ENCODE measurements at places on chromosomes 5 and 9.

DNA sequence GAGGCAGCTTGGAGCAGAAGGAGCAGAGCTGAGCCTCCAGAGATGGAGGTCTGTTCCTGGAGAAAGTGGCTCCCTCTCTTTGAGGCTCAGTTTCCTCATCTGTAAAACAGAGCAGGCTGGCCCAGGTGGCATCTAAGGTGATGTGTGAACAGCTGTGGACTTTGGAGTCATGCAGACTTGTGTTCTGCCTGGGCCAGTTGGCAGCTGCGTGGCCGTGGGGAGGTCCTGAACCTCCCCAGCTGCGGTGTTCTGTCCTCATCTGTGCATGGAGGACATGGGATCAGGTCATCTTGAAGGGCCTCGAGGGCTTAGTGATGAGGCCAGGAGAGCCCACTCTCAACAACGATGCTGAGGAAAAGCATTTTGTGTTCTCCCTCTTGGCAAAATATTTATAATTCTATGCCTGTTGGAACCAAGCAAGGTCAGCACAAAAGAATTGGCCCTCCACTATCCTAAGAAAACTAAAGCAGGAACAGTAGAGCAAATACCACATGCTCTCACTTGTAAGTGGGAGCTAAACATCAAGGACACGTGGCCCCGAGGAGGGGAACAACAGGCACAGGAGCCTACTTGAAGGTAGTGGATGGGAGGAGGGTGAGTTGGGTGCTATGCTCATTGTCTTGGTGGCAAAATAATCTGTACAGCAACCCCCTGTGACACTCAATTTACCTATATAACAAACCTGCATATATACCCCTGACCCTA is 63.2 kb upstream of the COL15A1 start:
- DNase-seq: no peak

GRCh38 chr5:75961818-75962217 is 121.4 kb upstream of the SV2C start:
- DNase-seq: no peak

DNA sequence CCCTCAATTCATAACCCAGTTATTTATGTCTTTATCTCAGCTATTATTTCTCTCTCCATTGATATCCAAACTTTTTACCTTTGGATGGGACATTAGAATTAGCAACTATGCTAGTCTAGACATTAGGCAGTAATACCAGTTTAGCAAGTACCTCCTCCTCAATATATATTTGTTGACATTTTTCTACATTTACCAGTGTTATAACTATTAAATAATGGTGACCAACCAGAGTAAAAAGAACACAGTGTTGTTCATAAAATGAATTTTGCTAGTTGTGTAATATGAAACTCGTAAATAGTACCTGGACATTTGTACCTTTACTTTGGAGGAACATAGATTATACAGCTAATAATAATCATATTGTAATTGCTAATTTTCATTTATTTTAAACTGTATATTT is 554.6 kb upstream of the CDH6 start:
- no peak for DNase-seq

- DNase-seq: no peak
Observed at GRCh38 chr5:957748-958485, 50.7 kb upstream of the NKD2 start.

GRCh38 chr5:33719769-33720168 is 172.0 kb downstream of the ADAMTS12 start:
- DNase-seq: no peak

DNA sequence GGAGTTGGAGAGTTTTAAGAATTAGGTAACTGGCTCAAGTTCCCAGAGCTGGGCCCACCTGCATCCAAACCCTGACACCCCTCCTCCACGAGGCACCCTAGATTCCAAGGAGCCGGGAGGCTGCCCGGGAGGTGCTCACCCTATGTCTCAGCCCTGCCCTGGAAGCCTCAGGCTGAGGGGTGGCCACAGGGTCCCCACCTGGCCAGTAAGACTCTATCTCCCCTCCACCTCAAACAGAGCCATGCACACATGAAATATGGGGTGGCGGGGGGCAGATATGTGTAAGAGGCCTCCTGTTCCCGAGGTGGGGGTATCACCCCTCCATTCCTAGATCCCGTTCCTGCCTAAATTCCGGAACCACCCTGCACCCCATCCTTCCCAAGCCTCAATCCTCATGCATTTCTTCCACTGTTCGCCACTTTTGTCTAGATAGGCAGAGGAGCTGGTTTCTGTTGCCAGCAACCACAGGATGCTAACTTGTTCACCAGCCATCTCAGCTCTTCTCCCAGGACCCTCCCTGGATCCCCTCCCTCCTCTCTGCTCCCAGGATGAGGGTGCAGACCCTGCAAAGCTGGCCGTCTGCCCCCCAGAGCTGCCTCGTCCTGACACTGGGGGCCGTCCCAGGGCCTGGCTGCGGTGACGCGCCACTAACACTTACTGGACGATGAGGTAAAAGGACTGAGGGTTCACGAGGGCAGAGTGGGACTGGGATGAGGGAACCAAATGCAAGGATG is 44.1 kb downstream of the COL23A1 start:
- no peak for DNase-seq

DNA sequence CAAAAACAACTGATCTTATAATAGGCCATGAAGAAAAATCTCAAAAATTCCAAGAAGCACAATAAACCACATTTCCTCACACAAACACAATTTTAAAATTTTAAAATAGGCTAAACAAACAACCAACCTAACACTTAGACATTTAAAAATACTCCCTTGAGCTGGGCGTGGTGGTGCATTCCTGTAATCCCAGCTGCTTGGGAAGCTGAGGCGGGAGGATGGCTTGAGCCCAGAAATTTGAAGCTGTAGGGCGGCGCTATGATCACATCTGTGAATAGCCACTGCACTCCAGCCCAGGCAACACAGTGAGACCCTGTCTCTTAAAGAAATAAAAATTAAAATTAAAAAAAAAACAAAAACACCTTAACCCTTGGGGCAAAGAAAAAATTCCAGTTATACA is 36.9 kb upstream of the TESK1 start:
- DNase-seq: no peak

DNA sequence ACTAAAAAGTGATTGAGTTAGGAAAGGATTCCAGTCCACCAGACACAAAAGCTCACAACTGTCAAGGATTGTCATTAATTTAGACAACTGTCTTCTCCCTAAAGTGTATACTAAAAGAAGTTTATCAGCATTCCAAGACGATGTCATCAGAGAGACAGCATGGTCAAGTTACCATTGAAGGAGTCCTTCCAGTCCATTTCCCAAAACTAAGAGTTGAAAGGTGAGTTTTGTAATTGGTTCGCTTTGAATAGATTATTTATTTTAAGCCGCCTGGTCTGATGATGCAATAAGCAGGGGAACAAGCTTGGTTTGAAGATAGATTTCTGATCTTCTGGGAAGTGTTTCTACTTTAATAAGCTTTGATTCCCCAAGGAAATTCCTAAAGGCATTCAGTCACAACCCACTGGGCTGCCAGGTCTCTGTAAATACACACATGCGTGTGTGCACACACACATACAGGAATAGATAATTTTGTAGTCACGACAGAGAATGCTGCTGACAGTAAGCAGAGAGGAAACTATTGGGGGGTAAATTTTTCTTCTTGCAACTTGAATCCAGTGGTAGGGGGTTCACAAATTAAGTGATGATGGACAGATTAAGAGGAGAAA is 234.8 kb downstream of the PIK3R1 start:
- DNase-seq: no peak

DNA sequence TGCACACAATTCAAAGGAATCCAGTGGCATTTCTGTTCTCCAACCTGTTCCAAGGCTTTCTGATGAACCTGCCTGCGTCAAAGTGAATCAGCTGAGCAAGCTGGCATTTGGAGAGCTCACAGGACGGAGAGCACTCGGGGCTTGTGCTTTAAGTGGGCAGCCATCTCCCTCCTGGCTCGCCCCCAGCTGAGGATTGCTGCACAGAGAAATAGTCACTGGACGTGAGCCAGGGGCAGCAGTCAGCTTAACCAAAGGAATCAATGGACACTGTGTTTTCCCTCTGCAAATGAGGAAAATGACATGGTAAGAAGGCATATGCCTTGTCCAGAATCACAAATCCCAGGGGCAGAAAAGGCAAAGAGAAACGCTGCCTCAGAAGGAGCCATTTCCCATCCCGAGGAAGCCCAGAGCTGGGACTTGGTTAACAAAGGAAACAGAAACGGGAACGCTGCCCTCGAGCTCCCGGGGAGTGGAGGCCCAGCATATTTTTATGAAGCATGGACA is 299.4 kb downstream of the ZSWIM6 start:
- DNase-seq: no peak

DNA sequence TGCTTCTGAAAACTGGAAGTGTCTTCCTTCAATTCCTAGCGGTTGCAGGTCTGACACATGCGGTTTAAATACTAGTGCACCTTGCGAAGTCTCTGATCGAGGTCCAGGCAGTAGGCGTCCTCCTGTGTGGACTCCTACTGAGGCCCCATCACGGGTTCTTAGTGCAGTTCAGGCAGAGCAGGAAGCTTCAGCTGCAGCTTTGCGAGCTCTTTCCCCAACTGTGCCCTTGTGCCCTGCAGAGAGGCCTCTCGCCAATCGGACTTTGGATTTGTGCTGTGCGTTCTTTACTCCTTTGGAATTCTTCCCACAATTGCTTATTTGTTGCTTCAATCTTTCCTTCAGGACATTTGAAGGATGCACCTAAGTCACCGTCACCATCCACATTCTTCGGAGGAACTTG is 40.6 kb upstream of the FAM120AOS start:
- no peak for DNase-seq

- no peak for DNase-seq
Observed at GRCh38 chr9:87880683-87881082, 2.0 kb upstream of the SPATA31E1 start.

- no peak for DNase-seq
Observed at GRCh38 chr5:8333977-8334376, 465.0 kb downstream of the MTRR start.

- no peak for DNase-seq
Observed at GRCh38 chr5:122015471-122015870, 53.7 kb downstream of the SRFBP1 start.

GRCh38 chr5:33166522-33166921 is 274.2 kb upstream of the TARS1 start:
- no peak for DNase-seq

- no peak for DNase-seq
Observed at GRCh38 chr9:11933926-11934325, 759.3 kb upstream of the TYRP1 start.

DNA sequence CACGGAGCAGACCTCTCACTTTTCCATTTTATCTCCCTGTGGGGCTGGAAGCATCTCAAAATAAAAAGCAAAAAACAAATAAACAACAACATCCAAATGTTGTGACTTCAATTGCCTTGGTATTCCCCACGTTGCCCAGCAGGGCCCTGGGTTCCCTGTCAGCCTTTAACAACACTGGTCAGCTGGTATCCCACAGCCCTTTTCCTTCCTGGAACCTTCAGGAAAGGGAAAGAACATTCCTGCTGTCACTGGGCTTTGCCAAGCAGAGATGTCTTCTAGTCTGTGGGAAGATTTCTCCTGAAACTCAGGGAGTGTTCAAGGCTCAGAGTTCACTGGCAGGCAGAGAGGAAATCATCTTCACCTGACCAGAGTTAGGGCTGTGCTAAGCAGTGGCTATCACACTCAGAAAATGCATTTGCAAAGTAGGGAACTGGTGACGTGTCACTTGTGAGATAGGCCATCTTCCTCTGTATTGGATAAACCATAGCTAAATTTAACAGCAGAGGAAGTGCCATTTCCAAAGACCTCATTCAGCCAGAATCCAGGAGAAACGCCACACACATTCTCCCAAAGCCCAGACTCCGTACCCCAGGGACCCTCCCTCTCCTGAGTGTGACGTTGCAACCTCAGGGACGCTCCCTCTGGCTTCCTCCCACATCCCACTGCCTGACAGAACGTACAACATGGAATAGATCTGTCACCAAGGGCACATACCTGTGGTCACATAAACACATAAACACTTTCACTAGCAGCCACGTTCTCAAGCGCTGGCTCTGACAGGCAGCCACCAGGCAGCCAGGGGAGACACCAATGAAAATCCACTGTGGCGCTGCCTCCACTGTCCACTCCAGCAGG is 274.0 kb upstream of the DAPK1 start:
- no peak for DNase-seq

GRCh38 chr9:21935631-21936030 is 58.6 kb downstream of the CDKN2A start:
- no peak for DNase-seq

- DNase-seq: no peak
Observed at GRCh38 chr9:133632806-133633680, 3.1 kb upstream of the DBH start.
